ENCODE measurements at places on chromosomes 2 and 18.

GRCh38 chr2:3870222-3870621, 166.8 kb downstream of the DCDC2C start:
- no peak for DNase-seq

- DNase-seq: peak; percentile 86
Measured at GRCh38 chr2:220276741-220277444, 649.5 kb downstream of the SLC4A3 start.

GRCh38 chr2:233990261-233990798, 60.2 kb upstream of the SPP2 start:
- DNase-seq: no peak

GRCh38 chr2:223442847-223443246, 159.3 kb downstream of the SCG2 start:
- no peak for DNase-seq

- no peak for DNase-seq
Measured at GRCh38 chr2:231250146-231250545, 51.7 kb downstream of the ARMC9 start.

- DNase-seq: no peak
Measured at GRCh38 chr2:201108341-201108740, 7.6 kb upstream of the CFLAR start.

GRCh38 chr2:186496401-186496800, 10.3 kb downstream of the ZC3H15 start:
- no peak for DNase-seq

- peak; percentile 35 for DNase-seq
Measured at GRCh38 chr2:51981783-51982182, 949.9 kb upstream of the NRXN1 start.

DNA sequence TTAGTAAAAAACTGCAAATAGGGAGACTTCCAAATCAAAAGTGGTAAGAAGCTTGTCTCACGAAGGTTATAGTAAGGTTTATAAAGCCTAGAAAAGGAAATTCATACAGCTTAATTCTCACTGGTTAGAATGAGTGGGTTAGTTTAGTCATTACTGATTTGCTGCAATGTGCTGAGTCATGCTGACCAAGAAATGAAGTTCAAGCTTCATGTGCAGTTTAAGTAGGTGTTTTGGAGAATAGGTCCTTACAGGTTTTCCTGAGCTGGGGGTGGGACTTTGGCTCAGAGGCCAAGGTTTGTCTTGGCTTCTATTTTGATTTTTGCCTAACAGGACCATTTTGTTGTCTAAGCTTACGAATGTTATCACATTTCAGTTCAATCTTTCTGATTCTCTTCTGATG, 15.1 kb downstream of the CLIP4 start:
- DNase-seq: peak; percentile 84

GRCh38 chr2:222795450-222796357, 65.1 kb upstream of the ACSL3 start:
- no peak for DNase-seq

GRCh38 chr2:110744429-110744828, 12.1 kb downstream of the ACOXL start:
- no peak for DNase-seq

DNA sequence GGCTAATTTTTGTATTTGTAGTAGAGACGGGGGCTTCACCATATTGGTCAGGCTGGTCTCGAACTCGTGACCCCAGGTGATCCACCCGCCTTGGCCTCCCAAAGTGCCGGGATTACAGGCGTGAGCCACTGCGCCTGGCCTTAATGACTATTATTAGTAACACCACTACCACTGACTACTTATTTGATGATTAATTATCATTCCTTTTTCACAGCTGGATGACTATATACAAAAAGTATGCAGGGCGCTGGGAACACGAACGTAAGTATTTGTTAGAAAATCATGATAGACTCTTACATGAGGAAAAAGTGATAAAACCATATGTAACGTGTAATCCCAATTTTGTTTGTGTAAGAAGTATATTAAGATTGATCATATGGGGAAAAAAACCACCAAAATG, 21.6 kb downstream of the DARS1 start:
- DNase-seq: peak; percentile 77

- peak; percentile 52 for DNase-seq
Measured at GRCh38 chr2:1600191-1601066, 143.9 kb downstream of the PXDN start.

GRCh38 chr2:76599732-76600368, 889.1 kb upstream of the GCFC2 start:
- DNase-seq: peak; percentile 77
